A549 (cell line): ENCODE measurements at places on chromosomes 3 and 15. TPM values are rescaled to one million over a fixed set of nuclear protein-coding genes. Genes with fewer than 3 reads are reported as not detected.

CCDC39 gene
- polyA plus RNA-seq: not detected in 3 replicates

AADAC gene
- 12.7 to 17.0 TPM (median 15.3 TPM) in 3 replicates for polyA plus RNA-seq

CFAP91 gene
- polyA plus RNA-seq: 0.41 to 0.52 TPM (median 0.45 TPM) in 3 replicates

PLA2G4F gene
- polyA plus RNA-seq: not detected in 3 replicates

HAUS2 gene
- polyA plus RNA-seq: 13.3 to 16.3 TPM (median 15.7 TPM) in 3 replicates

IREB2 gene
- polyA plus RNA-seq: 37.3 to 38.8 TPM (median 38.4 TPM) in 3 replicates

RBMS3 gene
- 0.66 to 1.4 TPM (median 0.92 TPM) in 3 replicates for polyA plus RNA-seq

IQCB1 gene
- 19.8 to 22.9 TPM (median 22.1 TPM) in 3 replicates for polyA plus RNA-seq

MYL3 gene
- polyA plus RNA-seq: 0.25 TPM in 1 of 3 replicates, not detected in the others

SMAD6 gene
- 40.5 to 46.7 TPM (median 46.6 TPM) in 3 replicates for polyA plus RNA-seq

ST3GAL6 gene
- polyA plus RNA-seq: 0.90 to 1.4 TPM (median 0.94 TPM) in 3 replicates

LMAN1L gene
- polyA plus RNA-seq: not detected in 3 replicates

TUSC7 gene
- not detected in 3 replicates for polyA plus RNA-seq

GOLGA8S gene
- 0.31 to 0.70 TPM (median 0.35 TPM) in 3 replicates for polyA plus RNA-seq

AMT gene
- 0.49 to 0.83 TPM (median 0.70 TPM) in 3 replicates for polyA plus RNA-seq

HYAL1 gene
- 0.42 to 0.62 TPM (median 0.54 TPM) in 3 replicates for polyA plus RNA-seq

LPCAT4 gene
- polyA plus RNA-seq: 45.9 to 56.1 TPM (median 50.1 TPM) in 3 replicates

CNTN4 gene
- polyA plus RNA-seq: not detected in 3 replicates

PLSCR5 gene
- polyA plus RNA-seq: not detected in 3 replicates

CASR gene
- not detected in 3 replicates for polyA plus RNA-seq

SLC38A3 gene
- 0.10 to 0.13 TPM in 2 of 3 replicates, not detected in the other for polyA plus RNA-seq

ZPLD1 gene
- polyA plus RNA-seq: 0.05 TPM in 1 of 3 replicates, not detected in the others

LEKR1 gene
- polyA plus RNA-seq: 0.89 to 1.3 TPM (median 1.2 TPM) in 3 replicates

HCN4 gene
- polyA plus RNA-seq: 0.09 to 0.12 TPM (median 0.09 TPM) in 3 replicates

TPRG1 gene
- 0.21 to 0.55 TPM (median 0.29 TPM) in 3 replicates for polyA plus RNA-seq

RBP2 gene
- not detected in 3 replicates for polyA plus RNA-seq

RCCD1 gene
- 37.0 to 39.4 TPM (median 37.2 TPM) in 3 replicates for polyA plus RNA-seq

AADACL2 gene
- polyA plus RNA-seq: not detected in 3 replicates

MASP1 gene
- polyA plus RNA-seq: not detected in 3 replicates

ADAMTSL3 gene
- 0.22 to 0.58 TPM (median 0.51 TPM) in 3 replicates for polyA plus RNA-seq

RHOV gene
- polyA plus RNA-seq: 4.9 to 7.6 TPM (median 6.9 TPM) in 3 replicates

SMC4 gene
- polyA plus RNA-seq: 116 to 123 TPM (median 121 TPM) in 3 replicates

PLA2G4D gene
- not detected in 3 replicates for polyA plus RNA-seq

STX19 gene
- not detected in 3 replicates for polyA plus RNA-seq

POTEB2 gene
- polyA plus RNA-seq: not detected in 3 replicates

SCAMP2 gene
- polyA plus RNA-seq: 40.4 to 43.3 TPM (median 41.5 TPM) in 3 replicates

ANKUB1 gene
- polyA plus RNA-seq: not detected in 3 replicates

ITPR1 gene
- 2.8 to 3.8 TPM (median 3.2 TPM) in 3 replicates for polyA plus RNA-seq

HDC gene
- 0.07 to 0.18 TPM (median 0.09 TPM) in 3 replicates for polyA plus RNA-seq

AQP9 gene
- not detected in 3 replicates for polyA plus RNA-seq

RMDN3 gene
- polyA plus RNA-seq: 16.9 to 17.9 TPM (median 17.2 TPM) in 3 replicates

ADGRG7 gene
- not detected in 3 replicates for polyA plus RNA-seq

IGSF10 gene
- polyA plus RNA-seq: 0.38 to 0.79 TPM (median 0.61 TPM) in 3 replicates

SKOR1 gene
- polyA plus RNA-seq: 0.04 to 0.11 TPM (median 0.05 TPM) in 3 replicates

ZNF662 gene
- polyA plus RNA-seq: not detected in 3 replicates

RETNLB gene
- not detected in 3 replicates for polyA plus RNA-seq

NR1I2 gene
- 0.05 TPM in 1 of 3 replicates, not detected in the others for polyA plus RNA-seq

FILIP1L gene
- 0.19 to 0.45 TPM (median 0.22 TPM) in 3 replicates for polyA plus RNA-seq

KLHL25 gene
- polyA plus RNA-seq: 4.6 to 6.1 TPM (median 5.6 TPM) in 3 replicates

FGD5 gene
- polyA plus RNA-seq: not detected in 3 replicates

CCK gene
- polyA plus RNA-seq: 0.36 to 0.51 TPM (median 0.51 TPM) in 3 replicates

BFSP2 gene
- not detected in 3 replicates for polyA plus RNA-seq

HRG gene
- polyA plus RNA-seq: not detected in 3 replicates

FGF12 gene
- polyA plus RNA-seq: 0.57 to 0.88 TPM (median 0.63 TPM) in 3 replicates

PLS1 gene
- 18.0 to 18.5 TPM (median 18.3 TPM) in 3 replicates for polyA plus RNA-seq

PSMD6 gene
- polyA plus RNA-seq: 117 to 121 TPM (median 120 TPM) in 3 replicates

GXYLT2 gene
- polyA plus RNA-seq: 1.9 to 2.3 TPM (median 2.0 TPM) in 3 replicates

GABPB1 gene
- 23.0 to 28.9 TPM (median 23.7 TPM) in 3 replicates for polyA plus RNA-seq

RFC4 gene
- 68.8 to 76.7 TPM (median 69.8 TPM) in 3 replicates for polyA plus RNA-seq

GOLGA6B gene
- not detected in 3 replicates for polyA plus RNA-seq
